ENCODE measurements at places on chromosomes 2 and 18.

- DNase-seq: no peak
Observed at GRCh38 chr2:160306985-160307384, 106.9 kb upstream of the ITGB6 start.

DNA sequence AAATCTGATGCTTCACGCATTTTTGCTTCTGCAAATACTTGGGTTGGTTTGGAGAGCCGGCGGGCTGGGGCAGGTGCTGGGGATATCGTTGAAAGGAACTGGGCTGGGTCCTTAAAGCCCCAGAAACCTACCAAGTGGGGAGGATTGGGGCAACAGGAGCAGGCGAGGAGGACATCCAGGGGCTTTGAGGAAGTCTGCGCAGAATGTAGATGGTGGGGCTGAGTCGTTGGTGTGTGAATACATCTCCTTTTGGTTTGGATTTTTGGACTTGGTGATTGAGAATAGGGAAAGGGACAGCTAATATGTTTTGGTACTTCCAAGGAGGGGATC lies 1.1 kb downstream of the DCC start:
- no peak for DNase-seq

- peak; percentile 56 for DNase-seq
Observed at GRCh38 chr2:54503192-54503591, 47.1 kb downstream of the SPTBN1 start.

GRCh38 chr18:75215663-75216062 lies 5.1 kb downstream of the TSHZ1 start:
- no peak for DNase-seq

DNA sequence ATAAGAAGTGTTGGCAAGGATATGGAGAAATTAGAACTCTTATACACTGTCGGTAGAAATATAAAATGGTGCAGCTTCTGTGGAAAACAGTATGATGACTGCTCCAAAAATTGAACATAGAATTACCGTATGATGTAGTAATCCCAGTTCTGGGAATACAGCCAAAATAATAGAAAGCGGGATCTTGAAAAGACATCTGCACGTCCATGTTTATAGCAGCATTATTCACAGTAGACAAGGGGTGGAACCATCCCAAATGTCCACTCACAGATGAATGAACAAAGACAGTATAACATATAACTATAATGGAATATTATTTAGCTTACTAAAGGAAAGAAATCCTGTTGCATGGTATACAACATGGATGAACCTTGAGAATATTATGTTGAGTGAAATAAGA lies 257.7 kb downstream of the TDRD15 start:
- no peak for DNase-seq

DNA sequence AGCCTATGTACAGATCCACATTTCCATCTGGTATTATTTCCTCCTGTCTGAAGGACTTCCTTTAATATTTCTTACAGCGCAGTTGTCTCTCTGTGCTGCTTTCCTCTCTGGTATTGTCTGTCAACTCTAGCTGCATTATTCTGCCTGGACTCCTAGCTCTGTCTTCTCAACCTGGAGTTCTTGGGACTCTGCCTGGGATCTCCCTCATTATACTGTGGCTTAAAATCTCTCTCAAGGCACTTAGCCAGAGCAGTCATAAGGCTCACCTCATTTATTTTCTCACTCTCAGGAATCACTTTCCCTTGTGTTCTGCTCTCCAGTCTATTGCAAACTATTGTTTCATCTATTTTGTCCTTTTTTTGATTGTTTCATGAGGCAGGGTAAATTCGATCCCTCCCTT lies 850.4 kb downstream of the ERBB4 start:
- no peak for DNase-seq

DNA sequence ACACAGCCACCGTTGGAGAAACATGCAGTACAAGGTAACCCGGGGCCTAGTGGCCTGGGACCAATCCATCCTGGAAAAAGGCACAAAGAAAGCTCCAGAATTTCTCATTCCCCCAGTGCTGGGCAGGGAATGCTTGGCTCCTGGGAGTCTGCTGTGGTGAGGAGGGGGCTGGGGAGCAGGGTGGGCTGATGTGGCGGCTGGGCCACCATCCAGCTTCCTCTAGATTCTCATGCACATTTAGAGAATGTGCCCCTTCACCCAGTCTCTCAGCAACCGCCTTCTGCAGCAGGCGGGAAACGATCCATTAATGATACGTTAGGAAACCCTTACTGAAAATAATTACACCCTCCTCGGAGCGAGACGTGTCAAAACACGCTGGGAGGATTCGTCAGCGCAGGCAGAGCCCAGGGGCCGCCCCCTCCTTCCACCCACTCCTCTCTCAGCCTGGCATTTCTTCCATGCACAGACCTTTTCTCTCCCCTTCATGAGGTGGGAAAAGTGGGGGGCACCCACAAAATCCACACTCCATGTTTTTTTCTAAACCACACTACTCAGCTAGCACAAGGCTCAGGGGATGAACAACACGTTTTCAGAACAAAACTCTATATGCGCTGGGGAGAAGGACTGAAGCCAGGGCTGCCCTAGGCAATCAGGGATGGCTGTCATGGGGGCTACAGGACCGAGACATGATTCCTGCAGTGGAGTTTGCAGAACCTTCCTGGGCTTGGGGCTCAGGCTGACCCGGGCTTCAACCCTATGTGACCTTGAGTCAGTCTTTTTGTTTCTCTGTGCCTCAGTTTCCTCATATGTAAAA lies 56.1 kb upstream of the SMAD7 start:
- no peak for DNase-seq

DNA sequence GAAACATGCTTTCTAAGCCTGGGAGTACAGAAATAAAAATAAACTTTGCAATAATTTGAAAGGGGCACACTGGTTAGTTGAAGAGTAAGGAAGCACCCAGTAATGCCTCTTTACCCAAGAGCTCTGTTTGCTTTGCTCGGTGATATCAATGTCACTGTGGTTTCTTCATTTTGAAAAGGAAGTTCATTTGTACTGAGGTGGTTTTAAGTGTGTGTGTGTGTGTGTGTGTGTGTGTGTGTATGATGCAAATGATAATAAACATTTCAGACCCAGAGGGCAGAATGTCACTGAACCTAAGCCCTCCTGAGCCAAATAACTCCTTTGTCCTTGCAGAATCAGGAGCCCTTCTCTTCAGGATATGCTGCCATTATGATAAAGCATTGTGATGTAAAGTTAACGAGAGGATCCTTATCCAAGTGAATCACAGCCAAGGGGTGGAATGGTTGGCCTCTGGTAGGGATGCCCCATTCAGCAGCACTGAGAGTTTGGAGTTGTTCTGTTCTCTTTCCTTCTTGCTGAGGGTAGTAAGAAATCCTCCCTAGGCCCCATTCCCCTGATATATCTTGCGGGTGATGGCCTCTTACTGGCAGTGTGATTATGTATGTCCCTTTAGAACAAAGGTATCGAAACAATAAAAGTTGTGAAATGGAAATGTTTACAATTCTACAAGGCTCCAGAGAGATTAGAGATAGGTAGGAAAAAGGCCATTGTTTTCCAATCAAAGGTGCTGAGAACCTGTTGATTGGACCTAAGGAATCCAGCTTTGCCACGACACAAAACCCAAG lies 7.6 kb downstream of the ITGA6 start:
- peak; percentile 81 for DNase-seq

DNA sequence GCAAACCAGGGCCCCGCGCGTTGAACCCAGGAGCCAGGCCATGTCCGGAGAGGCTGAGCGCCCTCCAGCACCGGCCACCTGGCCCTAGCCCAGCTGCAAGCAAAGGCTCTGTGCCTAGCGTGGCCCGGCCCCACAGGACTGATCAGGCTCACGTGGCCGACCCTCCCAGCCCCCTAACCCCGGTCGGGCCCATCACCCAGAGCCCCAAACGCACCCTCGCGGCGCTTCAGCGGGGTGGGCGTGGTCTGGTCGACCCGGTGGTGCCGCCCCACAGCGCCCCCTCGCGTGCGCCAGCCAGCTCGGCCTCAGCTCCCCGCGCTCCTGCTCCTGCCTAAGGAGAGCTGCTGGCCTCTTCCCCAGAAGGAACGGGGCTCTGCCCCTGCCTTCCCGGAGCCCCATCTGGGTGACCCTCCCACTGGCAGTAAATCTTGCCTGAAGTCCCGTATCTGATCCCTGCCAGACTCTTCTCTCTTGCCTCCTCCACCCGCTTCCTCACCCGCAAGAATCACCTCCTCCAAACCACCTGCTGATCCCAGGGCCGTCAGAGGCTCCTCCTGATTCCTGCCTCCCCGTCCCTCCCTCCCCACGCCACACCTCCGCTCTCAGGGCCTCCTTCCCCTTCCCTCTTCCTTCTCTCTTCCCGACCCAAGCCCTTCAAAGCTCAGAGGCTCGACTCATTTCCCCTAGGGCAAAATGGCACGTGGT lies 12.3 kb upstream of the TEX51 start:
- DNase-seq: peak; percentile 60

GRCh38 chr2:210442457-210442856 lies 34.1 kb downstream of the LANCL1 start:
- no peak for DNase-seq

GRCh38 chr2:209741953-209742352 lies 29.7 kb upstream of the UNC80 start:
- DNase-seq: no peak

DNA sequence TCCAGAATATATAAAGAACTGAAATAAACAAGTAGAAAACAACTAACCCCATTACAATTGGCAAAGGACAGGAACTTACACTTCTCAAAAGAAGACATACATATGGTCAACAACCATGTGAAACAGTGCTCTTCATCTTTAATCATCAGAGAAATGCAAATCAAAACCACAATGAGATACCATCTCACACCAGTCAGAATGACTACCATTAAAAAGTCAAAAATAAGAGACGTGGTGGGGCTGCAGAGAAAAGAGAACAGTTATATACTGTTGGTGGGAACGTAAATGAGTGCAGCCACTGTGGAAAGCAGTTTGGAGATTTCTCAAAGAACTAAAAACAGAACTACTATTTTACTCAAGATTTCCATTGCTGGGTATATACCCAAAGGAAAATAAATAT lies 1696.3 kb upstream of the TMEFF2 start:
- DNase-seq: no peak

DNA sequence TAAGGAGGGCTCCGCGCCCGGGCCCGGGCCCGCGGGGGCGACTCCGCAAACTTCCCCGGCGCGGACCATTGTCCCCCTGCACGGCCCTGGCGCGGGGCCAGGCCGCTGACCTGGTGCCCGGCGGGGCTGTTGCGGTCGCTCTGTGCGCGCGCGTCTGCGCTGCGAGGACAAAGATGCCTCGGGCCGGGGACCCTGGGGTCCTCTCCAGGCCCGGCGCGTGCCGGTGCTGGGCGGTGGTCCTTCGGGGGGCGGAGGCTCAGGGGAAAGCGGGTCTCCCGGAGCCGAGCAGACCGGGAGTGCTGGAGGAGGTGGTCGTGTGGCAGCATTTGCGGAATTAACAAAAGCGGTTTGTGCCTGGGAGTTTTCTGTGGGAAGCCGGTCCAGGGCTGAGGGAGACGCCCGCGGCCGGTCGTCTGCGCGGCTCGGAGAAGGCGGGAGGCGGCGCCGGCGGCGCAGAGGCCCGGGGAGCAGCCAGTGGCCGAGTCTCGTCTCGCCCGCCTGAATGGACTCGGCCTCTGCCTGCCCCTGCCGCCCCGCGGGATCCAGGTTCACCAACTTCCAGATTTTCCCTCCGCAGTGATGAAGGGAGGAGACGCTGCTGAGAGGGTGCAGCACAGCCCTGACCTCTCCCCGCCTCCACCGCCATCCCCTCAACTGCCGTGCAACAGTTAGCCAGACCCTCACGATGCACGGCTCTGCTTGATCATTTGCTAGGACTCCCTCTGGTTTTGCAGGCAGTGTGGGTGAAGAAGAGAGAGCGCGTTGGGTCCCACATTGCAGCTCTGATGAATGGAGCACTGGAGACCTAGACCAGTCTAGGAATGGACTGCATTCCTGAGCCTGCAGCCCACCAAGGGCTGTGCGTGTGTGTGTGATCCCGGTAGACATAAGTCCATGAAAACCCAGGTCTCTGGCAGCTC lies 705 bp downstream of the EFR3B start:
- DNase-seq: peak; percentile 23

- no peak for DNase-seq
Observed at GRCh38 chr2:196247114-196247975, 76.0 kb upstream of the STK17B start.

- peak; percentile 63 for DNase-seq
Observed at GRCh38 chr2:234100686-234101085, 50.2 kb downstream of the SPP2 start.

- DNase-seq: no peak
Observed at GRCh38 chr2:212953170-212953920, 198.1 kb downstream of the IKZF2 start.

DNA sequence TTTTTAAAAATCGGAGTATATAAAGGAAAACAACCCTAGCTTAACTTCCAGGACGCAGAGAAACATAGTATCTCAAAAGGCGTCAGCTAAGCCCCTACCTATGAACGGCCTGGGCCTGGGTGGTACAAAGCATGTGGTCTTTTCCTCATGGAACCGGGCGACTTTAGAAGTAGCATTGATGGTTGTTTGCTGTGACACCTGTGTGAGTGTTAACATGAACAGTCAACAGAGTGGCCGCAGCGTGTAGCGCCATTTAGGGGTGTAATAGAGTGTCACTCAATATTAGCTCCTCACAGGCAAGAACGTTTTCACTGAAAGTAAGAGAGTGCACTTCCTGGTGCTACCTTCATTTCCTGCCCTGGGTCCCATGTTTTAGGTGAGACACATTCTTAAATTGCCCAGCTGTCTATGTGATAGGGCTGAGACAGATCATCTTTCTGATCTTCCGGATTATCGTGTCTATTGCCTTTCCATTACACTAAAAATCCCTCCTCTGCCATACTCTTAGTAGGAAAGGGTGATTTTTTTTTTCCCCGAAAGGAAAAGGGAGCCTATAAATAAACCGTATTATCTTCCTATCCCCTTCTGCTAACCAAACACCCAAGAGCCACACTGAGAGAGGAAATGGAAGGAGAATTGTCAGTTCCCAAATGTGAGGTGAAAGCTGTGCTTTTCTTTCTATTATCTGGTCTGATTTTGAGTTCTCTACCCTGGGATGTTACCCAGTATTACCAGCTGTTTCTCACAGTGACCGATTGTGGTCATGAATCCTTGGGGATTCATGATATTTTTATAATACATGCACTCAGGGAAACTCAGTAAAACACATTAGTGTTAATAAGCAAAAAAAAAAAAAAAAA lies 1.3 kb downstream of the GORASP2 start:
- DNase-seq: peak; percentile 83

GRCh38 chr2:126802316-126802715 lies 96.4 kb upstream of the TEX51 start:
- no peak for DNase-seq

DNA sequence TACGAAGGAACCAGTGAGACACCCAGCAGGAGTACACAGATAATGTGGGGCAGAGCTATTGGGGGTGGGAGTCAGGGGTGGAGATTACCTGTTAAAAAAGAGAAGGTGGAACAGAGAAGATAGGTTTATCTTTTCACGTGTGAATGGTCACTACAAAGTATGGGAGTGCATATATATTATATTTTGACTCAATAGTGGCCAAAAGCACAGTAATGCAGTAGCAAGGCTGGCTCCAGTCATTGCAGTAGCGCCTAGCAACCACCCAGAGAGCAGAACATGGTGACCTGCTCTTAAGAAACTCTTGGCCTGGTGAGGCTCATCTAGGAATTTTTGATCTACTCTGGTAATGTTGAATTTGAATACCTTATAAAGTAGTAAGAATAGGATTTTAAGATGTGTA lies 1.0 kb downstream of the IMPACT start:
- DNase-seq: peak; percentile 3

- no peak for DNase-seq
Observed at GRCh38 chr2:47516360-47517104, 113.6 kb downstream of the MSH2 start.

Measured in natural killer cell (primary cell).